ENCODE measurements at places on chromosomes 16 and 17.

DNA sequence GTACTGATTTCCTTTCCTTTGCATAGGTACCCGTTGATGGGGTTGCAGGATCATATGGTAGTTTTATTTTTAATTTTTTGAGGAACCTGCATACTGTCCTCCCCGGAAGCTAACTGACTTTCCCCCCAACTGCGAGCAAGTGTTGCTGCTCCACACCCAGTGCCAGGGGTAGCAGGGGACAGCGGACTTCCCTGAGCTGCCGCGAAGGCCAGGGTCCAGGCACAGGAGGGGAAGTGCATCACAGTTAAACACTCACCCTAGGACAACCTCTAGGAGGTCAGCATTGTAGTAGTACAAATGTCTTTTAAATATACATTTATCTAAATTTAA lies 201.7 kb downstream of the NPIPB11 start:
- DNase-seq = no peak

GRCh38 chr17:78001182-78001581 lies 42.7 kb downstream of the TNRC6C start:
- no peak for DNase-seq

GRCh38 chr16:12016291-12016947 lies 39.9 kb downstream of the SNX29 start:
- no peak for DNase-seq

DNA sequence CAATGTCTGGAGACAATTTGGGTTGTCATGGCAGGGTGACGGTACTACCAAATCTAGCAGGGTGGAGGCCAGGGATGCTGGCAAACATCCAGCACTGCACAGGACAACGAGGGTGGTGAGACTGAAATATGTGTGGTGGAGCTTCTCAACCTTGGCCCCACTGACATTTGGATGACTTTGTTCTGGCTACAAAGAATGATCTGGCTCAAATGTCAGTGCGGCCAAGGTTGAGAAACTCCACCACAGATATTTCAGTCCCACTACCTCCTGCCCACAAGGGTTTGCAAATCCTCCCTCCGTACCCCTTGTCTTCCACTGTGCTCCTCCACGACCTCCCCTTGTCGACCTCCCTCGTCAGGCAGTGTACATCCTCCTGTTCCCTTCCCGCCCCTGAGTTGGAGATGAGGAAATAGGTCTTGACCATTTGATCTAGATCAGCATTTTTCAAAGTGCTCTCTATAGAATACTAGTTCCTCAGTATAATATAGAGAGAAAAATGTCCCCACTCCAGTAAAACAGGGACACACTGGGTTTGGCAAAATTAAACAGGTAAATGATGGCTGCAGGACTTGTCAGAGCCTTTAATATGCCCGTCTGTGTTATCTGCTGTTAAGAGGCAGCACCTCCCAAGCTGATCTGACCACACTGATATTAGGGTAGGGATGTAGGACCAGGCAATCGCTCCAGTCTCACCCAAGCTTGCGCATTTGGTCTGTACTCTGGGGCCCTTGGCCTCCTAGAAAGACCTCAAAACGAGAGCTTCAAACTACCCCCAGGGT lies 6.8 kb downstream of the OSGIN1 start:
- no peak for DNase-seq

GRCh38 chr16:53503991-53504663 lies 1.1 kb upstream of the AKTIP start:
- no peak for DNase-seq

- DNase-seq = no peak
These were observed 23.0 kb downstream of the NSMCE1 start for GRCh38 chr16:27245276-27246172.

- no peak for DNase-seq
These were observed 8.5 kb downstream of the GJD3 start for GRCh38 chr17:40355804-40356758.

GRCh38 chr17:66552371-66552770 lies 250.0 kb downstream of the PRKCA start:
- DNase-seq = no peak

DNA sequence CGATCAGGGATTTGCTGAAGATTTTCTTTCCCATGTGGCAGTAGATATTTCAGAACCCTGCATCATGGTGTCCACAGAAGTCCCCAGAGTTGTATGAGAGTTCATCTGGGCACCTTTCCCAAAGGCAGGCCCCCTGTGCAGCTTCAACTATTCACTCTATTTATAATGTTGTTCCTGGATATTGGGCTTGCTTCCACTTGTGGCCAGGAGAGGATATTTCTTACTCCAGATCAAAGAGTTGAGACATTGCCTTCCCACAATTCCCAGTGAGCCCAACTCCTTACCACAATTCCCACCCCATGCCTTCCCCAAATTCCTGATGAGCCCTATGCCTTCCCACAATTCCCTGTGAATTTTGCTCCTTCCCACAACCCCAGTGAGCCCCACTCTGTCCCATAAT lies 206.9 kb downstream of the WWOX start:
- DNase-seq = no peak

DNA sequence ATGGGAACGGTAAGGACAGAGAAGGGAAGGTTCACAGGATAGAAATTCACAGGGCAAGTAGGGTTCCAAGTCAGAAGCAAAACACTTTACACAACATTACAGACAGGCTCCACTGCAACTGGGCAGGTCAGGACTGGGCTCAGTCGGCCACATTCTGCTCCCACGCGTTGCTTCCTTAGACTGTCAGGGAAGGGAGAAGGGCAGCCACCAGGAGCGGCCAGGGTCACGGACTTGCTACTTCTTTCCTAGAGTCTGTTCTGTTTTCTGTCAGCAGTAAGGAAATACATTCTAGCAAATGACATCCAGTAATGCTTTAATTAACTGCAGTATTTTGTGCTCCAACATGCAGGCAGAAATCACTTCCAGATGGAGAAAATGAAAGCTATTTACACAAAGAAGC lies 160.3 kb upstream of the RPH3AL start:
- no peak for DNase-seq

GRCh38 chr17:67624886-67625656 lies 92.7 kb upstream of the NOL11 start:
- DNase-seq = no peak

GRCh38 chr16:66885491-66885890 lies 5.2 kb downstream of the PDP2 start:
- DNase-seq = no peak

DNA sequence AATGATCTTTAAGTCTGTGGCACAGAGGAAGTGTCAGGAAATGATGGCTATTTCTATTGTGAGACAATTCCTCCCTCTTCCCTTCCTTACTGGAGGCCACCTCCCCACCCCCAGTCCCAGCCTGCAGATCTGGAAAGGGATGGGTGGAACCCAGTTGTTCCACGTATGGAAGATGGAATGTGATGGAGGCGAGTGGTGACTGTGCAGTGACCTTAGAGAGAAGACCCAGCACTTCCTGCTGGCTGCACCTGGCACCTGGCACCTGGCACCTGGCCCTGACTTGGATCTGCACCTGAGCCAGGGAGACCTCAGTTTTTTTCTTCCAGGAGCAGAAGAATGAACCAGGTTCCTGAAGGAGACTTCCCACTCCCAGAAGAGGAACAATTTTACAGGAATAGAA lies 33.0 kb upstream of the TMC5 start:
- no peak for DNase-seq

GRCh38 chr17:76261421-76262215 lies 3.5 kb upstream of the UBALD2 start:
- no peak for DNase-seq

- DNase-seq = no peak
These were observed 5.3 kb downstream of the CA7 start for GRCh38 chr16:66849549-66849948.

DNA sequence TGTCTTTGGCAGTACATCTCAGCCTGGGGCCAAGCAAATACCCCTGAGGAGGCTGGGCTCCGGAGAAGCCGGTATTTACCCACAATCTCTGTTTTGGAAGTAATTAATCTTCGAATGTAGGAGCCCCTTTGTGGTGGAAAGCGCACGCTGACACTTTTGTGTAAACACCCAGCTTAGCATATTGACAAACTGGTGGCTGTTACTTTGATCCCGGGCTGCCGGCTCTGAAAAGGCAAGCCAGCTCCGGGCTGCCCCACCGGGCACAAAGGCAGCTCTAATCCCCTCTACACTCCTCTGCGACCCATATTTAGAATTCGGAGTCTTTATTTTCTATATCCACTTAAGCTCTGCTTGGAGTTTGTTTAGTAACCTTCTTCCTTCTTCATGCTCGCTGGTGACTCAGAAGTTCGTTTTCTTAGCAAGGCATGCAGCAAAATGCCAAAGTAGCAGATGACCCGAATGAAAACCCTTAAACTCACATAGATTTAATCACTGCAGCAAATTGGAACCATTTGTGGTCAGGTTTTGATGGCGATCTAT lies 144.0 kb upstream of the IRX3 start:
- DNase-seq = no peak

GRCh38 chr17:74842599-74843351 lies 16.9 kb downstream of the GRIN2C start:
- no peak for DNase-seq

DNA sequence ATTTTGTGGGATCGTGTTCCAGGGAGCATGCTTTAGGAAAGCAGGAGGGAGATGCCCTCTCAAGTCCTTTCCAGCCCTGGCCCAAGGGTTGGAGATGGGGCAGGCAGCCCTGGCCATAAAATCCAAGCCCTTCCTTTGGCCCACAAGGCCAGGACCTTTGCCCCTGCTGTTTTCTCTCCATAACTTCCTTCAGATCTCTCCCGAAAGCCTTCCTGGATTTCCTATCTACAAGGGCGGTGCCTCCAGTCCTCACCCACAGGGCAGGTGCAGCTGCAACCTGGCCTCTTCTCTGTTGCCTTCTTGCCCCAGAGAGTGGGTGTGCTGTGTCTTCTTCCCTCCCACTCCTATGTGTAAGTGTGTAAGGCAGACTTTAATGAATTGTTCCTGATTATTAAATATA lies 8.5 kb upstream of the PDP2 start:
- no peak for DNase-seq

- no peak for DNase-seq
These were observed 42.6 kb downstream of the TRARG1 start for GRCh38 chr17:1322014-1322428.

DNA sequence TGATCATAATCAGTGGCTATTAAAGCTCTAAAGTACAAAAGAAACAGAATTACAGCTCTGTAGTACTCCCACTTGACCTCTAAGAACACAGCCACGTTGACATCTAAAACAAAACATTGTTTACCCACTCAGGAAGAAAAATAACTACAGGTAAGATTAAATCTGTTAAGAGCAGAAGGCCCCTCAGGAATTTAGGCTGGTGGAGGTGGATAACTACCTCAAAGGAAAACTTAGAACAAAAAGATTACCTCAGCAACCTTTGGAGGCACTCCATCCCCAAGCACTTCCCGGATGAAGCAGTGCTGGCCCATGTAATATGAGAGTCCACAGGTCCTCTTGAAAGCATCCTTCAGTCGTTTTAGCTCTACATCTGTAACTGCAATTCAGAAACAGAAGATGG lies 46.7 kb downstream of the USP32 start:
- DNase-seq = no peak

DNA sequence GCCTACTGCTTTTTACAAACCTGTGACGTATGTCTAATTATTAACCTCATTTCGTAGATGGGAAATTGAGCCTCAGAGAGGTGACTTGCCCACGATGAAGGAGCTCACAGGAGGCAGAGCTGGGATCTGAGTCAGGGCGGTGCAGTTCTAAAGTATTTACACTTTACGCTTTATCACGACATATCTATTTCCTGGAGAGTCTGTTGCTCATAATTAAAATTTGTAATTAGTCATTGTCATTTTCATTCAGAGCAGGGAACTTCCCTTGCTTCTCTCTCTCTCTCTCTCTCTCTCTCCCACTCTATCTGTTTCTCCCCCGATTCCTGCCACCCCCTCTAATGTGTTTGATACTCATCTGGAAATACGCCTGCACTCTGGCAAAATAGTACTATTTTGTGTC lies 5.9 kb downstream of the SLC5A11 start:
- no peak for DNase-seq

GRCh38 chr17:43129671-43130010 lies 4.5 kb upstream of the BRCA1 start:
- DNase-seq = no peak

DNA sequence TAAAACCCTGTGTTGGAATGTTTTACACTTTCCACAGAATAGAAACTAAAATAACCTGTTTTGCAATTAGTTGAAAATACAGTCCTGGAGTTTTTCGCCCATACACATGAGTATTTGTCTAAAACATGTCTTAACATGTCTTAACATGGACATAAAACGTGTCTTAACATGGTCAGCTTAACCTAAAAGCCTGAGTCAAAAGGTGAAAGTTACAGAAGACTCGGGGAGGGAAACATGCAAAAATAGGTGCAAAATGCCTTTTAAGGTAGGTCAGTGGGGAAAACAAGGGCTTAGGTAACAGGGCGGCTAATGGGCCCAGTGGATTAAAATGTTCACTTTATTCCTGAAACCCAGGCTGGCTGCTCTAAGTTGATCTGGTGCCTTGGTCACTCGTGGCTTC lies 56.1 kb upstream of the RBL2 start:
- DNase-seq = no peak

DNA sequence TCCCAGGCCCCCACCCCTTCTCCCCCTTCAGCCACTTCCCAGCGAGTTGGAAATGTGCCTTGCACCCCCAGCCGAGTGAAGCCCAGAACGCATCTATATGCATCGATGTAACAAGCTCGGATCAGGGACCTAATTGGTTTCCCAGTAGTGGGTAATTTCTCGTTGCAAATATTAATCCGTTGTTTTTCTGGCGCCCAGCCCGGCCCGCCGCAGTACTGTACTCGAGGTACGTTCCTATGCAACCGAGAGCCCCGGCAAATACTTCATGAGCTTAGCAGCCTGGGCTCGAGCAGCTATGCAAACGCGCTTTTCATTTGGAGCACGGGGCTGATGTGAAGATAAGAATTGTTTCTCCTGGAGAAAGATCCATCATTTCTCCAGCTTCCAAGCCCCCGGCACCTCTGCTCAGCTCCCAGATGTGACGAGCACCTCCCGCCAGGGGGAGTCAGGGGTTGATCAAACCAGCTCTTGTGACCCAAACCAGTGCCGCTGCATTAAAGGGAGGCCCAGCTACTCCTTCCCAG lies 229.8 kb downstream of the KATNIP start:
- DNase-seq = no peak

GRCh38 chr17:80596760-80597608 lies 52.3 kb downstream of the RPTOR start:
- no peak for DNase-seq

GRCh38 chr16:67993207-67994039 lies 5.9 kb downstream of the DPEP2 start:
- DNase-seq = peak; percentile 73

- DNase-seq = no peak
These were observed 60.2 kb downstream of the SHISA9 start for GRCh38 chr16:12961626-12962025.

DNA sequence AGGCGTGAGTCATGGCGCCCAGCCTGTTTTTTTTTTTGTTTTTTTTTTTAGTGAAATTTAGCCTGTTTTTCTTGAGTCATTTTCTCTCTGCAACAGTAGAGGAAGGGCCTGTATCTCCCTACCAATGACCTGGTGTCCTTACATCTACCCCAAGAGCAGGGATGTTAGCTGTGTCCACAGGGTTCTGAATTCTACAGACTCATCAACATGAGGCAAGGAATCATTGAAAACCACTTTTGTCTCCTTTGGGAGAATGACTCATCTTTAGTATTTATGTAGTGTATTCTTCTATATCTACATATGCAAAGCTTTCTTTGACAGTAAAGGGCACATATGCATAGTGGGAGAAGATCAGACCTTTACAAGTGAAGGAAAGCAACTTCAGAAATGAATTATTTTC lies 105.3 kb downstream of the SPECC1 start:
- DNase-seq = no peak
